ENCODE measurements at places on chromosomes 6 and 20.
A peak's percentile ranks its signal among the peaks of the same experiment; 100 is the strongest.

GRCh38 chr6:25649611-25650010 is 2.4 kb upstream of the SCGN start:
- no peak for DNase-seq

DNA sequence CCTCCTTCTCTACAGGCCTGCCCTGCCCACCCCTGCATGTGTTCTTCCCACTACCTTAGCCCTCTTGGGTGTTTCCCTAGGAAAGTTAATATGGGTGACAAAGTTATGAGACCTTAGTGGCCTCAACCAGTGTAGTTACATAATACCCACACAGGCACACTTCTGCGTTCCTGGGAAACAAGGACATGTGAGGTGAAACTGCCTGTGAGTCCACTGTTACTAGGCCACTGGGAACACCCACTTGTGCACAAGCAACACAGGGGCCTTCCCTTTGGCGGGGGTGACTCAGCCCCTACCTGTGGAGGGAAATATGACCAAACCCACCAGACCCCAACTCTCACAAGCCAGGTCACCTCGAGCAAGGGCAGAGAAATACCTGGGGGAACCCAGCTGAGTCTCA is 12.8 kb downstream of the PI16 start:
- DNase-seq, result no peak

GRCh38 chr6:39328066-39328465 is 5.6 kb upstream of the KCNK16 start:
- no peak for DNase-seq

DNA sequence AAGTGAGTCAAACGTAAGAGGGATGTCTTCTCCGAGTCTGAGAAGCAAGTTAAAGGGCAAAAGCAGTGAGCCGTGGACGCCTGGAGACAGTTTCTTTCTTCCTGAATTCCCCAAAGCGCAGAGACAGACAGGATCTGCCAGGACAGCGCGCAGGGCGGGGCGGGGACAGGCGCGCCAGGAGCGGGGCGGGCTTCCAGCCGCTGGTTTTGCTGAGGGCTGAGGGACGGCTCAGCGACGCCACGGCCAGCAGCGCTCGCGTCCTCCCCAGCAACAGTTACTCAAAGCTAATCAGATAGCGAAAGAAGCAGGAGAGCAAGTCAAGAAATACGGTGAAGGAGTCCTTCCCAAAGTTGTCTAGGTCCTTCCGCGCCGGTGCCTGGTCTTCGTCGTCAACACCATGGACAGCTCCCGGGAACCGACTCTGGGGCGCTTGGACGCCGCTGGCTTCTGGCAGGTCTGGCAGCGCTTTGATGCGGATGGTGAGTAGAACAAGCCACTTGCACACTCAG is at the start of gene SCGN:
SCGN (plus strand) TSS at position 209 of the 509 bp plus-strand sequence; CDS start at position 398, 189 bp downstream.
- DNase-seq, result peak; percentile 3
